ENCODE measurements at places on chromosomes 2 and 18. TPM values are rescaled to one million over a fixed set of nuclear protein-coding genes. Genes with fewer than 3 reads are reported as not detected.

DNA sequence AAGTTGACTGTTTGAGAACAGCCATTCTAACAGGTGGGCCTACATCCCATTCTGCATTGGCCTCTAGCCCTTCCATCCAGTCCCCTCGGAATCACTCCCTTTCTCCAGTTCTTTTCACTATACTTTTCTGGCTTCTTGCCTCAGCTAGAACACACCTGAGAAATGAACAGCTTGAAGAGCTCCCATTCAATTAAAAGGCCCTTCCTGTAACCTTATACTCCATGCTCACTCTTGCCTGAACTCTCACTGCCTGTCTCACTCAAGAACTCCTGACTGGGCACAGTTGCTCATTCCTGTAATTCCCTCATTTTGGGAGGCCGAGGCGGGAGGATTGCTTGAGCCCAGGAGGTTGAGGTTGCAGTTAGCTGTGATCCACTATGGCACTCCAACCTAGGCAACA lies 23.6 kb downstream of the CHRNA1 start:
- no peak for DNase-seq

DNA sequence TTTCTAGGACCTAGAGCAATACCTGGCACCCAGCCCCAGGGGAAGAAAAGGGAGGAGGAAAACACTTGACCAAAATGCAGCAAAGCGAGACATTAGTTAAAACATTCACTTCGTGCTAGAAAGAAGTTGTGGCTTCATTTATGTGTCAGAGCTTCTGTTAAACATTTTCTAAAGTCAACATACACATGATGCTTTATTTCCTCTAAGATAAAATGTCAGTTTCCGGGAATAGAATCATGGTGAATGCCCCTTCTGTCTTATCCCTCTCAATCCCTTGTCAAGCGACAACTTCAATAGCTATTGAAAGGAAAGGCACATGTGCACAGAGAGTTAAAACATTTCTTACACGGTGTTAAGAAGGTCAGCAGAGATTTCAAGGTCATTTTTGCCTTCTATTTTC lies 404.6 kb upstream of the CWC22 start:
- no peak for DNase-seq

GRCh38 chr2:1675633-1676032 lies 68.7 kb downstream of the PXDN start:
- no peak for DNase-seq

The ITPRID2 gene
- total RNA-seq = 138 TPM

DNA sequence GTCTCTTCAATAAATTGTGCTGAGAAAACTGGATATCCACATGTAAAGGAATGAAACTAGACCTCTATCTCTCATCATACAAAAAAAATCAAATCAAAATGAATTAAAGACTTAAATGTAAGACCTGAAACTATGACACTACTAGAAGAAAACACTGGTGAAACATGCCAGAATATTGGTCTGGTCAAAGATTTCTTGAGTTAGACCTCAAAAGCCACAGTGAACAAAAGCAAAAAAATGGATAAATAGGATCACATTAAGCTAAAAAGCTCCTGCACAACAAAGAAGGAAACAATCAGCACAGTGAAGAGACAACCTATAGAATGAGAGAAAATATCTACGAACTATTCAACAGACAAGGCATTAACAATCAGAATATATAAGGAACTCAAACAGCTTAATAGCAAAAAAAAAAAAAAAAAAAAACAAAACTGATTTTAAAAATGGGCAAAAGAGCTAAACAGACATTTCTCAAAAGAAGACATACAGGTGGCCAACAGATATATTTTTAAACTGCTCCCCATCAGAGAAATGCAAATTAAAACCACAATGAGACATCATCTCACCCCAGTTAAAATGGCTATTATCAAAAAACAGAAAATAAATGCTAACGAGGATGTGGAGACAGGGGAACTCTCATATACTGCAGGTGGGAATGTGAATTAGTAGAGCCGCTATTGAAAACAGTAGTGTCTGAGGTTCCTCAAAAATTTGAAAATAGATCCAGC lies 66.3 kb downstream of the NCKAP1 start:
- DNase-seq = no peak

The HOXD3 gene
- total RNA-seq = 1.9 TPM

DNA sequence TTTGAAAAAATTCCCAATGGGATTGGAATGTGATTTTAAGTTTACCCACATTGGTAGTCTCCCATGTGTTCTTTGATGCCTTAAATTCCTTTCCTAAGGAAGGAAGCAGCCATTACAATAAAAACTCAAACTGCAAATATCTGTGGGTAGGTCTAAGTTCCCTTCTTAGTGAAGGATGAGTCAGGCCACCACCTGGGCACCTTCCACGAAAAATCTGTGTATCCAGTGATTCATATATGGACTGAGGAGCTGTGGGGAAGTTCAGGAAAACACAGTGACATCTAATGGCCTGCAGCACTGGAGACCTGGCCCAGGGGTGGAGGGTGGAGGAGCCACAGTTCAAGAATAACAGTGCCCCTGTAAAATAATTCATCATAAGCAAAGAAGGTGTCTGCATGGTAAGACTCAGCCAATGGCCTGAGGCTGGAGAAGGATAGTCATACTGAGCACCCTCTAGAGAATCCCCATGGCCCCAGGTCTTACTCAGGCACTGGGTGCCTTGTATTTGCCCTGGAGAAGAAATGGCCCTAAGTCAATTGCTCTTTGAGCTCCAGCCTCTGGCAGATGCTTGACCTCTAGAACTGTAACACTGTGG lies 248.6 kb downstream of the SP3 start:
- no peak for DNase-seq

- no peak for DNase-seq
These were observed 57.0 kb upstream of the HDAC4 start for GRCh38 chr2:239457586-239458445.

The ASPRV1 gene
- total RNA-seq = 0.62 TPM

The FBXO15 gene
- 0.21 TPM for total RNA-seq

DNA sequence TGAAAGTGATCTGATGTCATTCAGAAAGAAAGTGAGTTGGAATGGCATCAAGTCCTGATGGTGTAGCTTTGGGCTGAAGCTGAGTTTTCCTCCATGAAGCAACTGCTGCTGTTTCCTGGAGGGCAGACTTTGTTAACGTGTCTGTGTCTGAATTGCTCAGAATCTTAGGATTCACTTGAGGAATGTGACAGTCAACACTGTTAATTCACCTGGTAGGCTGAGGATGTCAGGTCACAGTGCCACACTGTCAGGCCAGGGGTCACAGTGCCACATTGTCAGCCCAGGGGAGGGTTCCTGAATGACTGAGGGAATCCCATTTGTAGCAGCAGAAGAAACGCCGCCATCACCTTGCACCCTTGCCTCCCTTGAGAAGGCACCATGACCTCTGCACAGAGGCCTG lies 39.4 kb downstream of the LYPD6B start:
- no peak for DNase-seq

DNA sequence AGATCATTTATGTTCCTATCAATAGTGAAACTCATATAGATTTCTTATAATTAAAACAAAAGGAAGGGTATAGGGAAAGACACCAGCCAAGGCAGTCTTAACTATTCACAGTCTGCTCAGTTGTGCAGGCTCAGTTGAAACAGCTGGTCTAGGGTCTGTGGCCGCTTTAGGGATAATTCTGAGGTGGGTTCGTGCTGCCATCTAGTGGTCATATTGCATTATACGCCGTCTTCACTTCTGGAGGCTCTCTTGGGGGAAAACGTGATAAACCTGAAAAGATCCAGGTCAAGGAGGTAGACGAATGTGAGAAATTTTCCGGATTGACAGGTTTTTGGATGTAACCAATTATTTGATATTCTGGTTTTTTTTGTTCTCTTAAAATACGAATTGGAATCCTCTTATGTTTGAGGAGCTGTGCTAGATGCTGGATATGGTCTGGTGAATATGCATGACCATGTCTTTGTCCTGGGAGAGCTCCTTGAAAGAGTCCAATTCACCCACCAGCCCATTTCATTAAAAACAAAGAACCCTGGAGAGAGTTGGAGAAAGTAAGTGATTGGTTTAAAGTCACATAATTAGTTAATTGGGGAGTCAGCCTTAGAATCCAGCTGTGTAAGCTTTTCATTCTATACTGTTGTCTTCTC lies 492.4 kb downstream of the PLCL1 start:
- DNase-seq = peak; percentile 92

- no peak for DNase-seq
These were observed 35.5 kb downstream of the ST8SIA5 start for GRCh38 chr18:46721331-46721730.

The TAF4B gene
- 5.3 TPM for total RNA-seq

GRCh38 chr2:74587664-74588277 lies 33.3 kb downstream of the DOK1 start:
- peak; percentile 89 for DNase-seq

The CREG2 gene
- total RNA-seq = 0.92 TPM

GRCh38 chr2:41204315-41204714 lies 752.4 kb upstream of the SLC8A1 start:
- DNase-seq = no peak

The UGT1A7 gene
- 1.3 TPM for total RNA-seq

DNA sequence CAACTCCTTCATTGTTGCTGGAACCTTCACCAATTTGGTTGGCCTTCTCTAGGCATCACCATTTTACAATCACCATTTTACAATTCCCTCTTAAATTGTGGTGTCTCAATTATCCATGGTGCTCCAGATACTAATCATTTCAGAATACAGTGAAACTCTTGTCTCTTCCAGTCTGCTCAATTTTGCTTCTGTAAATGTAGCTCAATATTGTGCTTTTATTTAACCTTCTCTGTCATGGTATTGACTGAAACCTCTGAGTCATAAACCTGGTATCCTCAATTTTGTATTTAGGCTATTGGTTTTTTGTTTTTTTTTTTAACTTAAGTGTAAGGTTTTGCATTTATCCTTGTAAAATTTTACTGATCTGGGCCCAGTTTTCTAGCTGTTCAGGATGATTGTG lies 16.1 kb downstream of the STRADB start:
- DNase-seq = no peak

DNA sequence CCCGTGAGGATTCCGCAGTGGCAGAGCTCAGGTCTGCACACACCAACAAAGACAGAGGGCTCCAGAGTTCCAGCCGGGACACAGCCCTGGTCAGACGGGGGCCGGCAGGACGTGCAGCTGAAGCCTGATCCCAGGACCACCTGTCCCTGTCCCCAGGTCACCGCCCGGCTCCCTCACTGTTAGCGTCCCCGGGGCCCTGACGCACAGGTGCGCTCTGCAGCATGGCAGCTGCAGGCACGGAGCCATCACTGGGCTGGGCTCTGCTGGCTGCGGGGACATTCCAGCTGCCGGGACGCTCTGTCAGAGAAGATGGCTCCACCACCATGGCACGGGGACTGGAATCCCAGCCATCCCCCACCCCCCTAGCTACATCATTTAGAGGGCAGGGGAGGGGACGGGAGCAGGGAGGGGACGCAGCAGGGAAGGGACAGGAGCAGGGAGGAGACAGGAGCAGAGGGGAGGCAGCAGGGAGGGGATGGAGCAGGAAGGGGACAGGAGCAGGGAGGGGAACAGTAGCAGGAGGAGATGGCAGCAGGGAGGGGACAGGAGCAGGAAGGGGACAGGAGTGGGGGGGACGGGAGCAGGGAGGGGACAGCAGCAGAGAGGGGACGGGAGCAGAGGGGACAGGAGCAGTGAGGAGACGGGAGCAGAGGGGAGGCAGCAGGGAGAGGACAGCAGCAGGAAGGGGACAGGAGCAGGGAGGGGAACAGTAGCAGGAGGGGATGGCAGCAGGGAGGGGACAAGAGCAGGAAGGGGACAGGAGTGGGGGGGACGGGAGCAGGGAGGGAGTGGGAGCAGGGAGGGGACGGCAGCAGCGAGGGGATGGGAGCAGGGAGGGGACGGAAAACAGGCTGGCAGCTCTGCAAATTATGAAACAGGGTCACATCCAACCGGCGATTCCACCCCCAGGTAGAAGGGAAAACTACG lies 39.8 kb downstream of the SLC66A2 start:
- peak; percentile 90 for DNase-seq

DNA sequence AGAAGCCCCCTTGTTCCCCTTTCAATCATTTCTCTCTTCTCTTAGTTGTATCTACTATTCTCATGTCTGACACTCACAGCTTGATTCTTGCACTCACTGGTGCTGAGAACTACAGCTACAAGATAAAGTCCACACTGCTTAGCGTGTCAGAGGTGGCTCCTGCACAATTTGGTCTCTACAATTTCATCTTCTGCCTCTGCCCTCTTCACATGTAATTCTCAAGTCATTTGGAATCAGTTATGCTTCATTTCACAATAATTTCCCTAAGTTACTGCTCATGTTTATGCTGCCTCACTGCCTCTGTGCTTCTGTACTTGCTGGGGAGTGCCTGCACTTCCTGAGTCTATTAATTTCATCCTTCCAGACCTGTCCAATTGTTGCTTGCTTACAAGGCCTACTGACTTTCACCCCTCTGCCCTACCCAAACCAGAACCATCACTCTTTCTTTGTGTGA lies 11.6 kb upstream of the NAB1 start:
- no peak for DNase-seq

The MROH2A gene
- total RNA-seq = 2.5 TPM

DNA sequence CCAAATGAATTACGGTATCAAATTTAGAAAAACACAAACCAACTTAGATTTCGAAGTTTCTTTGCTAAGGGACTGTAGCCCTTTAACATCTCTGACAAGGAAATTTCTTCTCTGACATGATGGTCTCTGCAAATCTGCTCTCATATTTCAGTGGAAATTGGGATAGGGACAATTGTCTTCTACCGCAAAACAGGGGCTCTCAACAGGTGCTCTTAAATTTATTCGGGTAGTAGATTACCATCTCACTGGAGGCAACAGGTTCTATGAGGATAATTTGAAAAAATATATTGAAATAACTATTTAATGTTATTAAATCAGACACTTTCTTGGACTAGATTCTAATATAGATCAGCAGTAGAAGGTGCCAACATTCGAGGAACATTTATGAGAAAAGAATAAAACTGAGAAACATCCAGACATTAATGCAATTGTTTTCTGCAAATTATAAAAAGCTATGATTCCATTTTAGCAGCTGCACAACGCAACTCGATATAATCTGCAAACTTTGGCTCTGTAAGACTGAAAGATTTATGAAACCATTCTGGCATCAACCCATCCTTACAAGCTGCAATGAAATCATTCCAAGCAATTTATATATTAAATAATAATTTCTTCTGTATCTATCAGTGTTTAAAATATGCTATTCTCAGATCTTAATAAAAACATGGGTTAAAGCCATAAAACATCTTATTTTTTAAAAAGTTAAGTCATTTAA lies 10.0 kb upstream of the BCL2 start:
- peak; percentile 37 for DNase-seq

The NYAP2 gene
- 0.10 TPM for total RNA-seq

GRCh38 chr2:194352505-194352904 lies 1304.5 kb upstream of the SLC39A10 start:
- no peak for DNase-seq

The ELMOD3 gene
- total RNA-seq = 16.5 TPM

Data from tongue (tissue), 3 donors.